CD4-positive, alpha-beta T cell (primary cell): ENCODE measurements at places on chromosomes 16 and 17. TPM values are rescaled to one million over a fixed set of nuclear protein-coding genes. Genes with fewer than 3 reads are reported as not detected.

GRCh38 chr17:56144223-56144622 lies 9.1 kb upstream of the ANKFN1 start:
- DNase-seq, result no peak

DNA sequence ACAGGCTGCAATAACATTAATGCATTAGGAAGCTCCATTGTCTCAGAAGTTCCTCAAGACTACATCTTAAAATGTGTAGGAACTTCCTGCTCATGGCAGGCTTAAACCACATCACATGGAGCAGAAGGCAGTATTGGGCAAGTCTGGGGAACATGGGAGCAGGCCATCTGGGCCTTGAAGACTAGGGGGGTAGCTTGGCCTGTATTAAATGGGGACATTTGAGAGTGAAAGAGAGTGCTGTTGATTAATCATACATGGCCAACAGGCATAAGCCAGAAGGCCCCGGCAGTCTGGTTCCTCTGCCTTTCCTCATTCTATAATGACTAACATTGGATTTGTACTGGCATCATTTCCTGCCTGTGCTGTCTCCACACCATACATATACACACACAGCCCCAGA lies 25.2 kb upstream of the SLC5A11 start:
- DNase-seq, result no peak

DNA sequence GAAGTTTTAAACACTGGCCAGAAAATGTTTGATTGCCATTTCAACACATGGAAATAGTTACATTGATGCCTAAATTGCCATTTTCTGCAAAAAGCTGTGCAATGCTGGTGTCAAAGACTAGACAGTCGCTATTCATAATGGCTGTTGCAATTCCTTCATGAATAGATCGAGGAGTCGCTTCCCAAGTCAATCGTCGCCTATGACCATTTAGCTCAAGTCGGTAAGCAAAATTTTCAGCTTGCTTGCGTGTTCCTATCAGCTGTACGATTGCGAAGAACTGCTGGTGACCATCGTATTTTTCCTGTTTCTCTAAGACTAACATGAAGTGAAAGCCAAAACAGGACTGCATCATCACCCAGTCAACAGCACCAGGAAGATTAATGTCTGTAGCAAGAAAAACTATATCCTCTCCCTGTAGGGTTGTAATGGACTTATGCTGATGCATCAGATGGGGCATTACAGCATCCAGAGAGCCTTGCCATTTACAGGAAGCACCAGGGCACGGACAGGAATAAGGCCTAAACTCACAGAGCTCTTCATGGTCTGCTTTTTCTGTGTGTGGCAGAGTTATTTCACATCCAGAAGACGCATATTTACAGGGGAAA lies 23.6 kb downstream of the SIAH1 start:
- DNase-seq, result no peak

Gene LGALS9B
- not detected for total RNA-seq

DNA sequence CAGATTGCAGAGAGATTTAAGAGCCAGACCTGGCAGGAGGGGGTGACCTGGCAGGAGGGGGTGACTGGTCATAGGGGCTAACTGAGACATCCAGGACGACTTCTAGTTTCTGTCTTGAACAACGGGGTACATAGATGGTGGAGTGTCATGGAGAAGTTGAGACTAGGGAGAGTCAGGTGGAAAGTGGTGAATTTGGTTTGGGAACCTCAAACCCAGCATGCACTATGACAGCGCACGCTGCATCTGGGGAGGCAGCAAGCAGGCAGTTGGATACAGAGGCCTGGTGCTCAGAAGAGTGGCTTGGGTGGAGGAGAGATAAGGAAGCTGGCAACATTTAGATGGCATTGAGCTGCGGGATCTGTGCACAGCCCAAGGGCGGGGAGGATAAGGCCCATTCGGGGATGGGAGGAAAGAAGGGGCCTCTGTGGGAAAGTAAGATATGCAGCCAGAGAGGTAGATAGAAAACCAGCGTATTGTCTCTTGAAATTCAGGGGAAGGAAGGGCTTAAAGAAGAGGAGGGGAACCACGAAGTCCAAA lies 4.5 kb downstream of the RIPOR1 start:
- no peak for DNase-seq

DNA sequence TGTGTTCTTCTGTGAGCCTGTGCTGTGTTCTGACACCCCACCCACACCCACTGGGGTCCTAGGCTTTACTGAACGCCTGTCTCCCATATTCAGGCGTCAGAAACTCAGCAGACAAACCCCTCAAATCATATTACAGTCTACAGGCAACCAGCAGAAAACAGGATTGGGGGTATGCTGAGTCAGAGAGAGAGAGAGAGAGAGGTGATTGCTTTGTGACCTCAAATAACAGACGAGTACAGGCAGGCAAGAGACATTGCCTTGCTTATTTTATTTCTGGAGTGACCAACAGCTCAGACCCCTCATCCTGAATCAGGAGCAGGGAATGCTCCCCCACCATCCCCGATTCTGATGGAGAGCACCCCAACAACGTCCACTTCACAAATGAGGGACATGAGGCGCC lies 473.9 kb downstream of the PMP22 start:
- DNase-seq, result no peak

Gene TMEM100
- not detected for total RNA-seq
